ENCODE measurements at places on chromosomes 3 and 15.
A peak's percentile ranks its signal among the peaks of the same experiment; 100 is the strongest.

- DNase-seq = no peak
These were observed 335.9 kb downstream of the CHST2 start for GRCh38 chr3:143455480-143455879.

GRCh38 chr3:18740631-18741583 is 315.8 kb upstream of the SATB1 start:
- DNase-seq = peak; percentile 18

DNA sequence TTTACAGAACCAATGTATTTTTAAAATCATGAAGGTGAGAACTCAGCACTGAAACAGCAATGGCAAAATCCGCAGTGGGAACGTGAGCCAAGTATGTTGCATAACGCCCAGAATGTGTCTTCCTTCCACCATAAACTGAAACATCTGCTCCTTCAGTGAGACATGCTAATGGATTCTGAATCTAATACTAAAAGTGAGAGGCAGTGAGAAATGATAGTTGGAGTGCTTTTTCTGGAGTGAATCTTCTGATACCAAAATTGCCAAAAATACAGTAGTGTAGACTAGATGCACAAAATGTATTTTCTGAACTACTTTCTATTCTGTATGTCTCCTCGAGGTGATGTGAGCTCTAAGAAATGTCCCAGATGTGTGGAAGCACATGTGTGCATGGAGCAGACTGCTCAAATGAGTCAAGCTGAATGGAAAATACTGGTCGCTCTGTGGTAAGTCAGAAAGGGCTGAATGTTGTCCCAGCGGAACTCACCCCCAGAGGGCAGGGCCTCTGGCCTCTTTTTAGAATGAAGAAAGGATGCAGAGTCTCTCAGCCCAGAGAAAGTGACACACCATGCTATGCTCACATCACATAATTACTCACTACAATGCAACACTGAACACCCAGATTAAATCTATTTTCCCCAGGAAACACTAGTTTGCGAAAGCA is 73.0 kb downstream of the ATP10A start:
- peak; percentile 74 for DNase-seq

DNA sequence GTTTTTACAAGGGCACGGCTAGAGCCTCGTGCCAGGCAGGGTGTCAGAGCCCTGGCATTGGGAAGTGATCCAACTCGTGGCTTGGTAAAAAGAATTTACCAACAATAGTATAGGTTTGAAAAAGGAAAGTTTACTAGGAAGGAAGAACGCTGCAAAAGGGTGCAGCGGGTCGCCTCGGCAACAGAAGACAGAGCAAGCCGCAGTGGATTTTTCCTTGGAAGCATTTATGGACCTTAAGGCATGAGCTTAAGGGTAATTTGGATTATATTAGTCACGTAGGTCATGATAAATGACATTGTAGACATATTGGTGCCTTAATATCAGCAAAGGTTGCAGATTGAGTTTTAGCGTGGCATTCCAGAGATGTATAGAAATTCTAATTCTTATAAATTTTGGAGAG is 163.4 kb upstream of the PPP2R3A start:
- no peak for DNase-seq

DNA sequence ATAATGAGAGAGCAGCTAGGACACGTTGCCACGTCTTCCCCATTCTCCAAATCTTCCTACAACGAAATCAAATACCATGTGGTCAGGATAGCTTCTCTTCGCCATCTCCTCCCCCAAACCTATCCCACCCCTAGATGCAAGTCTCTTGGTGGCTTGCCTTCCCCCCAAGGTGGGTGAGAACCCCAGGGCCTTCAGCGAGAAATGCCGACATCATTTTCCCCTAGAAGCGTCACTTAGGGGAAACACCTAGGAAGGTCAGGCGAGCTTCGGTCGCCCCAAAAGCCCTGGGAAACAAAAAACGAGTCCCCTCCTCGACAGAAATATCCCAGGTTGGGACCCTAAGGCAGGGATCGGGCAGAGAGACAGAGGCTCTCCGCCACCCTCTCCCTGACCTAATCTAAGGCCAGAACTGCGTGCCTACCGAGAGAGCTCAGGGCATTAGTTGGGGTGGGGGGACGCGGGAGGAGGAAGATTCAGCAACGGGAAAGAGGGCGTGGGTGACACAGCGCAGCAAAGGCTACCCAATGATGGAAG is 502 bp downstream of the DPH3 start:
- no peak for DNase-seq

GRCh38 chr3:111315930-111316587 is 225.9 kb upstream of the CD96 start:
- DNase-seq = no peak

DNA sequence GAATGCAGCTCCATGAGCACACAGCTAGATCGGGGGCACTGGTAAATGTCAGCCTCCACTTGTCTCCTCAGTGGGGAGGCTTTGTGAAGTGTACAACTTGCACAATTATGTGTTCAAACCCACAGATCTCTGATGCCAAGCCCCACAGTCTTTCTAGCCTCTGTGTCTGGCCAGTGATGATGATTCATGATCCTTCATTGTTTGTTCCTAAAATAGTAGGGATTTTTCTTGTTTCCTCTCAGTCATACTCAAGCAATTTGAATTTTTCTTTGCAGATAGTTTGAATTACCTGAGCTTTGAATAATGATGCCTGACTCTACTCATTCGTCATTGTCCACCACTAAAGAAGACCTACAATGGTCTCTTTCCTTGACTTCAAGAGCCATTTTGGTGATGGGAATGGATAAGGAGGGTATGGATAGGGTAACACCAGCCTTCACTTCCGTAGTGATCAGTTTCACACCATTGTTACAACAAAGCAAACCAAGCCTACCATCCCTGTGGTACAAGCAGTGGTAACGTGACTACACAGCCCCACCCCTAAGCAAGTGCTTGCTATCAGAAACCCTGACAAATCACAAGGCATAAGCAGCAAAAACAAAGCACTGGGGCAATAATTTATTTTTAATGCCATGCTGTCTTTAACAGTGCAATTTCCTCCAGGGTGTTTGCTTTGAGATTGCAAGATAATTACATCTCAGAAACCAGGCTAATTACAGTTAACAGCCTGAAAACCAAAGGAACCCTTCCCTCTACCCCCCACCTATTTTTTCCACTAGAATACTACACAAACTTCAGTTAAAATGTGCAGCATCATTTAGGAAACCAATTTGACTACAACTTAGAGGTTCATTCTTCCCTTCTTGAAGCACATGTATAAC is 114.1 kb upstream of the PPP2R3A start:
- no peak for DNase-seq

GRCh38 chr3:86554383-86554782 is 436.6 kb downstream of the VGLL3 start:
- DNase-seq = no peak

GRCh38 chr15:64892847-64893403 is 18.8 kb upstream of the ANKDD1A start:
- peak; percentile 62 for DNase-seq

- no peak for DNase-seq
These were observed 22.1 kb downstream of the GABRR3 start for GRCh38 chr3:98012979-98013378.

- DNase-seq = no peak
These were observed 101.8 kb downstream of the NFKBIZ start for GRCh38 chr3:101950985-101951733.

GRCh38 chr3:49563040-49563578 is 8.8 kb downstream of the BSN start:
- DNase-seq = peak; percentile 28

DNA sequence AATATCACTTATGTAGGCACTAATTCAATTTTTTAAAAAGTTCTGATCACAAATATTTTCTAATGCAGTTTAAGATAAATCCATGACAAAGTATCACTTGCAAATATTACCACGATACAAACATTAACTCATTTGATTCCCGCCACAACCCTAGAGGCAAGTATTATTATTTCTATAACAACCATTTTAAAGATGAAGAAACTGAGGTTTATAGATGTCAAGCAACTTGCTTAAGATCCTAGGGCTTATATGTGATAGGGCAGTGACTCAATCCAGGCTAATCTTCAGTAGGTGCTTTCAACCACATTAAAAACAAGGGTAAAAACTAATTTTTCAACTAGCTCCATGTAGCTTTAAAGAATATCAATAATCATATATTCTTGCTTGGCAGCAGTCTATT is 1.7 kb downstream of the DYNC1LI1 start:
- DNase-seq = no peak

- DNase-seq = peak; percentile 64
These were observed 613 bp downstream of the ATP1B3 start for GRCh38 chr3:141876891-141877621.

- peak; percentile 86 for DNase-seq
These were observed 92.7 kb upstream of the GOLGA6L4 start for GRCh38 chr15:84142888-84143337.

- peak; percentile 77 for DNase-seq
These were observed 12.9 kb downstream of the OPA1 start for GRCh38 chr3:193605876-193606275.

- DNase-seq = no peak
These were observed 356.1 kb downstream of the OTOL1 start for GRCh38 chr3:161852744-161853143.

DNA sequence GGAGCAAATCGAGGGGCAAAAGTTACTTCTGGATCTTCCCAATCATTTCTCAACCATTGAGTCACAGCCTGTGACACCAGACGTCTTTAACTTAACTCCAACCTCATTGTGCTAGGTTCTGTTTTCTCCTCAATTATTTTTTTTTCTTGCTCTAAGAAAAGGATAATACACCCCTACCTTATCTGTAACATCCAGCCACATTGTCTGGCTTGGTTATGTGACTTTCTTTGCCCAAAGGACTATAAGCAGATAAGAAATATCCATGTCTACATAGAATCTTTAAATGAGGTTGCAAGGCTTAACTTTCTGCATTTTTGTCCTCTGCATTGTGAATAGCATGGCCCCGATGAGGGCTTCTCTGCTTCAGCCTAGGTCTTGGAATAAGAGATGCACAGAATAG is 782.4 kb upstream of the CFAP20DC start:
- DNase-seq = no peak

DNA sequence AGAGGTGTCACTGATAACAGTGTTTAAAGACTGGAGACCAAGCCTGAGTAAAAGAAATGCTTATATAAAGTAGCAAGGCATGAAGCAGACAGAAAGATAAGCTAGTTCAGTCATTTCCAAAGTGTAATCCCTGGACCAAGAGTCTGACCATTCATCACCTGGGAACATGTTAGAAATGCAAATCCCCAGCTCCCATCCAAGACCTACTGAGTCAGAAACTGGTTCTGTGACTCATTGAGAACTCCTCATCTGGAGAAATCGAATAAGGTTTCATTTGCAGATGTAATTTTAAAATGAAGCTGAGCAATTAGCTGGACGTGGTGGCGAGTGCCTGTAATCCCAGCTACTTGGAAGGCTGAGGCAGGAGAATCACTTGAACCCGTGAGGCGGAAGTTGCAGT is 473.9 kb upstream of the UBE2E2 start:
- no peak for DNase-seq

DNA sequence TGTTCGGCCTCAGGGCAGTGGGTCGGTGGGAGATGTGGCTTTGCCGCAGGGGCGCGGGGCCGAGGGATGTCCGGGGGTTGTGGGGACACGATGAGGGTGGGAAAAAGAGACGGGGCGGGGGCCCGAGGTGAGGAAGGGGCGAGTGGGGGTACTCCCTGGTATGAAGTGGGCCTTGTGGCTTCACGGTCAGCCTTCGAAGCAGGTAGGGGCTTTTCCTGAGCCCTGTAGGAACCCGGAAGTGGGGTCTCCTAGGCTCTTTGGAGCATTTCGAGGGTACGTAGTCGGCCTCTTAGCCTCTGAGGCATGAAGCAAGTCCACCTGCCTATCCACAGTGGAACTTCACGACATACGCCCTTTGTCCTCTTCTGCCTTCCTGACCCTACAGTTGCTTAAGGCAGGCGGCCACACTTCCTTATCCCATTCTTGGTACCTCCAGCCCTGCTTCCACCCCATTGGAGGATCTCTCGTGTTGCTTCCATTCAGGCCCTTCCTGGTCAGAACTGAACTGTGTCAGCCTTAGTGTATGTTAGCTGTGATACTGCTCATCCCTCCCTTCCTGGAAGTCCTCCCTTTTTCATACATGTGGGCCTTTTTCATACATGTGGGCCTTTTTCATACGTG is 389 bp downstream of the ARPC4 start:
- no peak for DNase-seq

GRCh38 chr15:90138071-90138833 is 36.0 kb upstream of the IDH2 start:
- DNase-seq = no peak

DNA sequence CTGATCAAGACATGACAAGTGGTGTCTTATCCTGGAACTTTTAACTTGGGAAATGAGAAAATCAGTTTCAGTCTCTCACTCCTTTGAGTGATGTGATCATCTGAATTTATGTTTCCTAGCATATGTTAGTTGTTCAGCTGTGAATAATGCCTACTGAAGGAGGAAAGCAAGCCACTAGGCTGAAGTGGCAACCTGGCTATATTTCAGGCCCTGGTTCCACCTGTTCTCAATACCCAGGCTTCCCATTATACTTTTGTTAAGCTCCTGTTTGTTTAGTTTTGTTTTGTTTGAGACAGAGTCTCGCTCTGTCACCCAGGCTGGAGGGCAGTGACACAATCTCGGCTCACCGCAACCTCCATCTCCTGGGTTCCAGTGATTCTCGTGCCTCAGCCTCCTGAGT is 243.8 kb downstream of the ALCAM start:
- DNase-seq = no peak

DNA sequence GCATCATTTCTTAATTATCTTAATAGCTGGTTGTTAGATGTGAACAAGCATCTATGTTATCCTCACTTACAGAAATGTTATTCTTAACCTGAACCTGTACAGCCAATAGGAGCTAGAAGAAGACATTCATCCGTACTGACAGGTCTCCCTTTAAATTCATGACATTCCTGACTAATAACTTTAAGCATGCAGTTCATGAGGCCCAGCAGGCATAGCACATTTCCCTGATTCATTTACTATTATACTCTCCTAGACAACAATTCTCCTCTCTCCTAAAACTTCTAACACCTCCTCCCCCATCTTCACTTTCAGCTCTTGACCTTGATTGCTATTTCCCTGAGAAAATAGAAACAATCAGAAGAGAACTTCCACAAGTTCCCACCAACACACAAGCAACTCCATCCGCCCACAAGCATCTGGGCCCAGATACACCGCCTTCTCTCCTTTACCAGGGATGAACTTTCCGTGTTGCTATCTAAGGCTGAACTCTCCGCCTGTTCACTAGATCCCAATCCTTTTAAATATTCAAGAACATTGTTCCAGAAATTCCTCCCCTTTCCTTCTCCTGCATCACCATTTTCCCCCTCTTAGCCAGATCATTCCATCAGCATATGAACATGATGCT is 62.9 kb upstream of the SPRED1 start:
- no peak for DNase-seq

- no peak for DNase-seq
These were observed 2.2 kb upstream of the ITIH3 start for GRCh38 chr3:52792413-52792812.

GRCh38 chr15:50676799-50677483 is 9.7 kb downstream of the TRPM7 start:
- no peak for DNase-seq

Measured in testis (tissue), 5 donors.